ENCODE measurements at places on chromosomes 1 and 21.

GRCh38 chr1:12464598-12465056 is 153.4 kb downstream of the DHRS3 start:
- no peak for DNase-seq

GRCh38 chr1:150560011-150560438 is 10.8 kb downstream of the ADAMTSL4 start:
- no peak for DNase-seq

GRCh38 chr1:216194721-216195120 is 228.5 kb downstream of the USH2A start:
- no peak for DNase-seq

- DNase-seq = no peak
These were observed 454.8 kb upstream of the ADAMTS5 start for GRCh38 chr21:27421654-27422053.

GRCh38 chr1:118960567-118961136 is 27.5 kb downstream of the TBX15 start:
- DNase-seq = no peak

DNA sequence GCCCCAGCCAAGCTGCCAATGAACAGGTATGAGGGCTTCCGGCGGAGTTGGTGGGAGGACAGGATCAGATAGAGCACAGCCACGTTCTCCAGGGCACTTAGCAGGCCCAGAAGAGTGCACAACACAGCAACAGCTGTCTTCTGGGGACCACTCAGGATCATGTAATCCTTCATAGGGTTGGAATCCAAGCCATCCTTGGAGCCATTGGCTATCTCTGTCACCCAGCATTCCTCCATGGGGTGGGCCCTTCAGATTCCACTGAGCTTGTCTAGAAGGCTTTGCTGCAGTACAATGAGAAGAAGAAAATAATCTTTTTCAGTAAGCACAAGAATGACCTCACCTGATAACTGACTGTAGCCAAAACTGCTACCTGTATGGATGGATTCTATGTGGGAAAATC is 7.3 kb upstream of the FUCA1 start:
- DNase-seq = no peak

DNA sequence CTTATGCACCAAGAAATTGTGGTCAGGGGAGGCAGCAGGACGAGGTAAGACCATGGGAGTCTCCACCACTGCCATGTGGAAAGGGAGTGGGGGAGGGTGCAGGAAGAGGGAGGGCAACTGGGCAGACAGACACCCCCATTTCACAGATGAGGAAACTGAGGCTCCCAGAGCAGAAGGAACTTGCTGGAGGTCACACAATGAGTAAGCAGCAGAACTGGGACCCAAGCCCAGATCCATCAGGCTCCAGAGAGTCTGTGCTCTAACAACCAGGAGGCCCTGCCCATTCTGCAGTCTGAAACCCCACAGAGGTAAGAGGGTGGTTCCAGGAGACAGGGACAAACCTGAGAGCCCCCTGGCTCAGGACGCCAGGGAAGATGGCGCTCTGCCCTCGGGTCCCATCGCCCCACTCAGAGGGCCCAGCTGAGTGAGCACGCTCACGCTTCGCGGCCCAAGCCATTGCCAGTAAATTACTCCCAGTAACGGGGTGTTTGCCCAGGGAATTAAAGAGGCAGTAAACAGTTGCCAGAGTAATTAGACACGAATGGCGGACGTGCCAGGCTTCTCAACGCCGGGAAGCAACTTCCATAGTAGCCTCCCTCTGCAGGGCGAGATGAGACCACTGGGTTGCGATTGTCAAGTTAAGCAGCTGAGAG is 59.2 kb downstream of the MATN1 start:
- no peak for DNase-seq

DNA sequence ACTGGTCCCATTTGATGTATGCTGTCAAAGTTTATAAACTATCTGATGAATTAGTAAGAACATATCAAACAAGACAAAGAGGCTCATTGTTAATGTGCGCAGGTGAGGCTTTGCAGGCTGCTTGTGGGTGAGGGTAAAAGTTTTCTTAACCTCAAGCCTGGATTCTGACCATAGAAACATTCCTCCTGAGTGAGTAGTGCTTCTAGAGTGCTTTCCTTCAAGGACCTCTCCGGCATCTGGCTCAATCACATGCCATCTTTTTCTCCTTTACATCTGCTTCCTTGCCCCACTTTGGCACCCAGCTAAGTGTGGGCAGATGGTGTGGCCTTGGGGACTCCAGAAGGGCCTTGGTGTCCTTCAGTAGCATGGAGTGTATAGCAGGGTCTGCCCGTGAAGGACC is 104.0 kb downstream of the ROR1 start:
- DNase-seq = no peak

DNA sequence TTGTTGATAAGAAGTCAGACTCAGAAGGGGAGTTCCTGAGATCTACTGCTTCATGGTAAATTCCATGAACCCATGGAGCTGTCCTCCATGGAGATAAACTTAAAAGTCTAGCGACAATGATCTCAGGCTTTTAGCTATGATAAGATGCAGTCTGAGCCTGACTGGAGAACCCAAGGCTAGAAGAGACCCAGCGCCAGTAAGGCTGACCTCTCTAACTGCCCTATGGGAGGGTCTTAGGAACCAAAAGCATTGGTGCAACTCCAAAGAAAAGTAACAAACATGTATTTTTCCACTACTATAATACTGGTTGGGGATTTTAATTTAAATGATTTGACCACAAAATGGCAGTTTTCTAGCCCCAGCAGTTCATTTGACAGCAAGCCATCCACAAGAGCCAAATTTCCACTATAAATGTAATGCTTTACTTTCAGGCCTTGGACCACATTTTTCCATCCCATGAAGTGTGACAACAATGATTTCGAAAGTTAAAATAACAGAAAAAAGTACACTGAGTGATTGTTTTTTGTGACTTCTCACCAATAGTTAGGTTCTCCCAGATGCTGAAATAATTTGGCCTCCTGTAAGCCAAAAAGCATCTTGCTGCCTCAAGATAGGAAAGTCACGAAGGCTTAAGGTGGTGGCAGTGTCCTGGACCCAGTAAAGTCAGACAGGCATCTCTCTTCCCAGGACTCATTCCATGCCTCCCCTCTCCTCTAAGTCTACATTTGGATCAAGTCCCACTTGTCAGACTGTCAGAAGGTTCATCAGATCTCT is 43.1 kb upstream of the EXOSC10 start:
- no peak for DNase-seq

GRCh38 chr1:198606020-198606438 is 32.8 kb upstream of the PTPRC start:
- peak; percentile 9 for DNase-seq

DNA sequence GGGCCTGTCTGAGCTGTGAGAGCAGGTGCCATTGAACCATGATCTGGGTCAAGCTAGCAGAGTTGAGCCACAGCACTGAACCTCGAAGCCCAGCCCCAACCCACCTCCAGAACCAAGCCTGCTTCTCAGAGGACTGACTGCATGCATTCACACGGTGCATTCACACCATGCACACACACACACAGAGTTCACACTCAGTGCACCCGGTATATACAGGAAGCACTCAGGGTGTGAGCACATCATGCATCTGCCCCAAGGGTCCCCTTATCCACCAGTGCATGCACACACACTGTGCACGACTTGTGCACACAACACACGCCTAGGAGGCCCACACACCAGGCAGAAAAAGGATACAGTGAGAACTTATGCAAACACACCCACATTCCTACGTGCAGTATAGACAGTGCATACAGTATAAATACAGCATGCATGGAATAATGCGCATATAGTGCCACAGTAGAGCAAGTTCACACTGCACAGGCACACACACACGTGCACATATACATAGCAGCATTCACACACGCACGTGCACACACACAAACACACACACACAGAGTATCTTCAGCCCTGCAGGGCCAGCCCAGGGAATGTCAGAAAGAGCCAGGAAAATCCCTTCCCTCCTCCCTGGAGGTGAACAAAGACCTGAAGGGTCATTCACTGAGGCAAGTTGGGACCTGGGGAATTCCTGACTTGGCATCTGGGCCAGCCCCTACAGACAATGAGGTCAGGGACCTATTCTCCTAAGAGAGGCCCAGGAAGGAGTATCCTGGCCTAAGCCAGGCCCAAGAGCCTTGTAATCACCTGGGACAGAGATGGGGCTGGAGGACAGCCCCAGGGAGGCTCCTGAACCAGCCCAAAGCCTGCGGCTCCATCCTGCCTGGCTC is 42.1 kb downstream of the CAMK2N1 start:
- no peak for DNase-seq

- no peak for DNase-seq
These were observed 143.9 kb downstream of the RGS7 start for GRCh38 chr1:241213139-241213538.

DNA sequence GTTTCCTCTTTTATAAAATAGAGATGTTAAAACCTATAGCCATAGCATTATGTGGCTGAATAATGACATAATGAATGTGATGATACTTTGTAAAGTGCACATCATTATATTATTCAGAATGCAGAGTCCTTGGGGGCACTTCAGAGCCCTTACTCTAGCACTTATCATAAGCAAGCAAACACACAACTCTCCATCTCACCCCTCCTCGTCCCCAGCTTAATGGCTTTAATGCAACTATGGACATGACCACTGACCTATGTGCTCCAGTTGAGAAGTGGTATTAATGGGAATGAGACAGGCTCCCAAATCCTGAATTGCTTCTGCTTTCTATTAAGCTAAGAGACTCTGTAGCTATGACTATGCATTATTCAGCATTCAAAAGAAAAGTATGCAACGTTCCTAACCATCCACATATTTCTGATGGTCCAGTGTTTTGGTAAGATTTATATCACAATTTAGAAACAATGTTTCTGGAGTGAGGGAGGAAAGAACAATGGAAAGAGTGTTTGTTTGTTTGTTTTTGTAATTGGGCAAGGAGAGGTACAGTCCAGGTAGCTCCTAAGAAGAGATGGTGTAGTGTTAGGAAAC is 194.0 kb upstream of the PLXNA2 start:
- DNase-seq = no peak

GRCh38 chr1:232650845-232651244 is 20.9 kb upstream of the SIPA1L2 start:
- no peak for DNase-seq

DNA sequence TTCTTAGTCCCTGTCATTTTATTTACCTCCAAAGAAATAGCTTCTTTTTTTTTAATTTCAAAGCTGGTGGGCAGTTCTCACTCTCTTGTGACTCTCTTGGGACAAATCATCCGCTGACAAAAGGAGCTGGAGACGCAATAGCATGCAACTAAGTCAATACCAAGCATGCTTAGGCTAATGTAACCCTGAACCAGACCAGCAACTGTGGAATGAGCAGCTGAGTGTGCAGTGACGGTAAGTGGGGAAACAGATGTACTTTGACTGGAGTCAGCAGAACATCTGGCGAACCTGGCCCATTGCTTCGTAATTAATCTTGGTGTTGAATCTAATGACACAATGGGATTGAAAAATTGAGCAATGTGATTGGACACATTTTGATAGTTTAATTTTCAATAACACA is 280.7 kb upstream of the PLXNA2 start:
- DNase-seq = no peak

DNA sequence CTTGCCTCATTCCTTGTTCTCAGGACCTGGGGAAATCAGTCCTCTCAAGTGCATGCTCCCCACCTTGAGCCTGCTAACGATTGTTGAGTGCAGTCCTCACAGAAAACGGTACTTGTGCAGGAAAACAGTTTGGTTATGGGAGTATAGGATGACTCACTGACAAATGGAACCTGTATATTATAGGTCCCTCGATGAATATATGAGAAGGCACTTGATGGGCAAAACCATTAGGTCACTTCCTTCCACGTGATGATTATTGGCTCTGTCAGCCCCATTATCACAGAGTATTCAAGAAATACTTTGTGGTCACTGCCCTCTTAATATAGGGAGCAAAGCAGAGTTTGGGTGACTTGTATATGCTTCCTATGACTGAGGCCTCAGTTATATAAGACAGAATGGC is 6.2 kb downstream of the CCDC17 start:
- DNase-seq = no peak

GRCh38 chr1:64856553-64856952 is 109.8 kb downstream of the JAK1 start:
- no peak for DNase-seq

DNA sequence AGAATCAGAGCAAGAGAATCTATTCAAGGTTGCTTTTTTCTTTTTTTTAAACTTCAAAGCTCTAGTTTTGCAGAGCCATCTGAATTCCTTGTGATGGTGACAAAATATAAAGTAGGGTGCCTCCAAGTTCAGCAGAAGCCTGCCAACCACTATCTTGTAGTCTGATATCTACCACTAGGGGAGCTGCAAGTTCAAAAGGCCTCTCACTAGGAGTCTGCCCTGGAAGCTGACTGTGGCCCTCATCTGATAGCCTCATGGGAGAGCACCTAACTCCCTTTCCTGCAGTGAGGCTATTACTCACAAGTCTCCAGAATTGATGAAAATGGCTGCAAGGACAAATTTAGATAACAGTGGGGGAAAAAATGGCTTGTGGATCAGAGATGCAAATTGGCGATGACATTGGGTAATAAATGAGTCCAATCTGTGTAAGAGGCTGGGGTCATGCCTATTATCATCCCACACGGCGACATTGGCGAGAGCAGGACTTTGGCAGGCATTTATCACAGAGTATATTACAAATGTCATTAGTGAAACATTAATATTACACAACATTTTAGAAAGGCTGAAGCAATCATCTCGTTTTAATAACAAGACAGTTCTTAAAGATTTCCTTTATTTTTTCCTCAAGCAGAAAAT is 10.7 kb upstream of the ZP4 start:
- peak; percentile 39 for DNase-seq

DNA sequence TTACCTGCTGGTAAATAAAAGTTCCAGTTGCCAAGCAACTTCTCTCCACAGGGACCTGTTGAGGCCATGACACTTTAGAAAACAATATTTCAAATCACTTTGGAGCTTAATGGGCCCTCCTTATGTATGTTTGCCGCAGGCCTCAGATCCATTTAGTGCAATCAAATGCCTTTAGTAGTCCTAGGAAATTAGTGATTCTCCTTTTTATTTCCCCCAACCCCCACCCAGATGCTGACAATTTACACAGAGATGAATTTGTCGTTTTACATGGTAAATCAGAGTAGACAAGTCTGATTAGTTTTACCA is 83.6 kb downstream of the CLIC4 start:
- DNase-seq = no peak

DNA sequence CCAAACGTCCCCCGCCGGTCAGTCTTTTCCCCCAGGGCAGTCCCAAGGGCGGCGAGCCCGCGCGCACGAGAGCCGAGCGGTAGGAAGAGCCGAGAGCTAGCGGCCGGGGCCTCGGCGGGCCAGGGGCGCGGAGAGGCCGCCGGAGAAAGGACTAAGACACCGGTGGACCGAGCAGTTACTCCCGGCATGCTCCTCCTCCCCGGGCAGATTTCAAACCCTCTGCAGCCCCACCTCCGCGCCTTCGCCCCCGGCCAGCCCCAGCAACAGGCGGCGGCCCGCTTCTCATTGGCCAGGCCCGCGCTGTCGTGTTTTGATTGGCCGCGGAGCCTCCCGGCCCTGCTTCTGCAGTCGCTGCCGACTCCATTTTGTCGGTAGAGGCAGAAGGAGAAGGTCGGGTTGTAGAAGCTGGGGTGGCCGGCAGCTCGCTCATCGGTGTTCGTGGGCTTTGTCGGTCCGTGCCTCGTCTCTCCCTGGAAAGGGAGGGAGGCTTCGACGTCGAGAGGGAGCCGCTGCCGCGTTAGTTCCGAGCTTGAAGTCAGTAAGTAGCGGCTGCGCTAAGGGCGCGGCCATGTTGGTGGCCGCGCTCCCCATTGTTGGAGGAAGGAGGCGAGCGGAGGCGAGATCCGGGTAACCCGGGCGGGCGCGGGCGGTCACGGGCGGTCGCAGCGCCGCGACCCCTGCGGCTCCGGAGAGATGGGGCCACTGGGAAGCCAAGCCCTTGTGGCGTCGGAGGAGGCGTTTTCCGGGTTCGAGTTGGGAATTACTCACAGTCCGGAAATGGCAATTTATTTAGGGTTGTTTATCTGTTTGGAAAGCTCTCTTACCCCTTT is at the start of gene PNRC2:
Gene PNRC2 (plus strand): TSS at position 368 of the 830 bp plus-strand sequence. CDS start 1,630 bp downstream, outside the sequence.
- peak; percentile 95 for DNase-seq

- no peak for DNase-seq
These were observed 165.6 kb downstream of the C1orf94 start for GRCh38 chr1:34342334-34342733.
